ENCODE measurements at places on chromosomes 7 and 10. TPM values are rescaled to one million over a fixed set of nuclear protein-coding genes. Genes with fewer than 3 reads are reported as not detected.

The CFAP58 gene
- 1.1 TPM for total RNA-seq

The GDF2 gene
- total RNA-seq: not detected

The ADIRF gene
- 54.6 TPM for total RNA-seq

The PIK3CG gene
- 2.5 TPM for total RNA-seq

The TRPV5 gene
- total RNA-seq: not detected

The OPN1SW gene
- not detected for total RNA-seq

Measured in Right ventricle myocardium inferior (tissue), 1 donor.